CD4-positive, alpha-beta T cell treated with Interleukin-12 subunit alpha and Interleukin-12 subunit beta, for 1 hour (primary cell): ENCODE measurements at places on chromosomes 2 and 18.
A peak's percentile ranks its signal among the peaks of the same experiment; 100 is the strongest.

DNA sequence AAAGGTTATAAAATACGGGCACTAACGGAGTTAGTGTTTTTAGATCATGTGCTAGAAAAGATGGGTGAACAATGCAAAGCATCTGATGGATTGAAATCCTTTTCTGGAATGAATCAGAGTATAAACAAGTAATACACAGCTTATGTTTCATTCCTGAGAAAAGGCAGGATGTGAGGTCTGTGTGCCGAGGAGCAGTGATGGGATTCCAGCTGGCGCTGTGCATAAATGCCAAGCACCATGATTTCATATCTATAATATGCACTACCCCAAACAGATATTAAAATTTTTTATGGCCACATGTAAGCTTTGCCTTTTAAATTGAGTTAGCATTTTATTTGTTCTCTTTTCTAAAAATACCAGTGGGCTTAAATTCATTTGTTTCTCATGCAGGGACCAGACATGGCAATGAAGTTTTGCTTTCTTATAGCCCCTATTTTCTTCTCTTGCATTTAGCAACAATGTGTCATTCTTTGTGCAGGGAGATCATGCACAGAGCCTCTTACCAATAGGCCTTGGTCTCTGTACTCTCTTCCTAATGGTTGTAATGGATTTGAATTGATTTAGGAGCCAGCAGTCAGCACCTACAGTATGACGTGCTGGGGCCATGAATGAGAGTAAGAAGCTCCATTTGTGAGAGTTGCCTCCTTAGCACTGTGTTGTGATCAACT lies 323.9 kb downstream of the SLC8A1 start:
- no peak for DNase-seq

GRCh38 chr2:153770359-153770991 lies 101.2 kb upstream of the GALNT13 start:
- DNase-seq: no peak

DNA sequence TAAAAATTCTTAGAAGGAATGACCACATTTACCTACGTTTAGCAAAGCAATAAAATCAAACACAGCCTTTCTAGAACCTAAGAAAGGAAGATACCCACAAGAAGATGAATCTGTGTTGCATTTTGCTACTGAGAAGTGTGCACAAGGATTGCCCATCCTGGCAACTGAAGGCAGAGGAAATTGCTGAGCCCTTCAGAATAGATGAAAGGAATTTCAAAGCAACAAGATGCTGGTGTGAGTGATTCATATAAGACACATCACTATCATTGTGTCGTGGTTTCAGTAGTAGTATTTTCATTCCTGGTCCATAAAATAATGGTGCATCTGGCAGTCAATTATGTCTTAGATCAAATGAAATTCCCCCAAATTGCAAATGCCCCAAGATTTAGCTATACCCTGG lies 48.4 kb upstream of the ANKRD44 start:
- DNase-seq: no peak

GRCh38 chr2:197102231-197102630 lies 175.7 kb upstream of the PGAP1 start:
- no peak for DNase-seq

- DNase-seq: no peak
Measured at GRCh38 chr2:145652571-145653545, 1132.9 kb upstream of the ZEB2 start.

GRCh38 chr2:138931284-138932256 lies 151.4 kb upstream of the NXPH2 start:
- no peak for DNase-seq

DNA sequence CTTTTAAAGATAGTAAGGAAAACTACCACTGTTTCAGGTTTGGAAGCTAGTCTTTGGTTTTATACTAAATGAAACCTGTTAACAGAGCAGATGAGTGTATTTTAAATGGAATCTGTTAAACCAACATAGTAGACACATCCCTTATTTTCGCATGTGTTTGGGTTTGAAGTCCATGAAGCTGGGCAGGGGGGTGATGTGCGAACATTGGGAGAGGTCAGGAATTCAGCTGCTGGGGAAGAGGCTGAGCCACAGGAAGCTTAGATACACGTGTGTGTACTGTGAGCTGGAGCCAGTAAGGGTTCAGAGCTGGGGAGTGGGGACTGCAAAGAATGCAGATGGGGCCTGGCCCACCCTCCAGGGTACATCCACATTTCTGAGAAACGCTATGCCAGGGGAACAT lies 176.9 kb downstream of the VAPA start:
- no peak for DNase-seq

DNA sequence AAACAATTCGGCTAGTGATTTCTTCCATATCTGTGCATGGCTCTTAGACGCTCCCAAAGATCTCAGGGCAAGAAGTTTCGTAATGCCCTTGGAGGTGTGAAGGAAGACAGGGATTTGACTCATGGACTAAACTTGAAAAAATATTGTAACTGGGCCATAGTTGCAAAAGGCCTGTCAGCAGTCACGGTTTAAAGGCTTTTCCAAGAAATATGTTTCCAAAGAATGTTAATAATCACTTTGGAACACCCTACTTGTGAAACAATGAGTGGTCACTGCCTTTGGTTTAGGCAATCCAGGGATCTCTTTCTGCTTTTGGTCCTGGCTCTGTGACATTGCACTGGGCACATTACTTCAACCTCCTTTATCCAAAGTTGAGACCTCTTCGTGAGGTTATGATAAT lies 102.5 kb upstream of the RASGRP3 start:
- DNase-seq: no peak

GRCh38 chr2:36587556-36587955 lies 10.4 kb downstream of the FEZ2 start:
- no peak for DNase-seq

- peak; percentile 53 for DNase-seq
Measured at GRCh38 chr18:31555971-31556747, 35.5 kb upstream of the TTR start.

DNA sequence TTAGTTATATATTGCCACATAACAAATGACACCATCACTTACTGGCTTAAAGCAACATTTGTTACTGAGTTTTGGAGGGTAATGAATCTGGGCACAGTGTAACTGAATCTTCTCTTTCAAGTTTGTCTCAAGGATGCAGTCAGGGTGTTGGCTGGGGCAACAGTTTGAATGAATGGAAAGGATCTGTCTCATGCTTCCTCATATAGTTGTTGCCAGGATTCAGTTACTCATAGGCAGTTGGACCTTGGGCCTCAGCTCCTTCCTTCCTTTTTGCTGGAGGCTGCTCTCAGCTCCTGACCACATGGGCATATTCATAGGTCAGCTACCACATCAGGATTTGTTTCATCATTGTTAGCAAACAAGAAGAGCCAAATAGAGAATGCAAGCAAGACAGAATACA lies 466.1 kb upstream of the MC4R start:
- no peak for DNase-seq

GRCh38 chr18:43720041-43720440 lies 442.8 kb upstream of the SYT4 start:
- DNase-seq: no peak

DNA sequence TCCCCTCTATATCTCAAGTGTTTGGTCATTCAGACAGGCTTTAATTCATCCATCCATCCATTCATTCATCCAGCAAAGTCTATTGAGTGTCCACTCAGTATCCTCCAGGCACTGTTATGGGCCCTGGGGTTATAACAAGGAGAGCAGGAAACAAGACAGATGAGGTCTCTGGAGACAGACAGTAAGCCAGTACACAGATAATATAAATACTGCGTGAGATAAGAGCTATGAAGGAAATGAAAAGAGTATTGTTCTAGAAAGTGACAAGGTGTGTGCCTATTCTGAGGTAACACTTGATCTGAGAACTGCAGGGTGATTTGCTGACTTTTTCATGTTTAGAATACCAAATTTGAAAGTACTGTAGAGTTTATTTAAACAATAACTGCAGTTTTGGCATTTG lies 98.3 kb downstream of the OSBPL6 start:
- DNase-seq: no peak

DNA sequence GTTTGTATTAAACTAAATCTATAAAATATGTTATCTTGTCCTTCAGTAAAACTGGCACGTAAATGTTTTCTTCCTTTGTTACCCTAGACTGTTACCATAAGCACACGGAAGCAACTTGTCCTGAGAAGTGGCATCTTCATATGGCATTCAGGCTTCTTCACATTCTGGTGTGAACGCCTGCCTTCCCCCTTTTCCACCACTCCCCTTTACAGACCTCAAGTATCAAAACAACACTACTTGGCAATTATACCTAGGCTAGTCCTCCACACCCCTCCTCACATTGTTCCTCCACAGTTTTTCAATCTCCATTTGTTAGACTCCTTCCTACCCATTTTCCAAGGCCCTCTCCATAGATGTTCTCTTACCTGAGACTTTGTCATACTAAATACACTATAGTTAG lies 2.9 kb downstream of the MEX3C start:
- peak; percentile 21 for DNase-seq

- DNase-seq: no peak
Measured at GRCh38 chr18:44883671-44884070, 203.0 kb downstream of the SETBP1 start.

GRCh38 chr2:232022718-232023117 lies 61.2 kb downstream of the DIS3L2 start:
- DNase-seq: no peak

DNA sequence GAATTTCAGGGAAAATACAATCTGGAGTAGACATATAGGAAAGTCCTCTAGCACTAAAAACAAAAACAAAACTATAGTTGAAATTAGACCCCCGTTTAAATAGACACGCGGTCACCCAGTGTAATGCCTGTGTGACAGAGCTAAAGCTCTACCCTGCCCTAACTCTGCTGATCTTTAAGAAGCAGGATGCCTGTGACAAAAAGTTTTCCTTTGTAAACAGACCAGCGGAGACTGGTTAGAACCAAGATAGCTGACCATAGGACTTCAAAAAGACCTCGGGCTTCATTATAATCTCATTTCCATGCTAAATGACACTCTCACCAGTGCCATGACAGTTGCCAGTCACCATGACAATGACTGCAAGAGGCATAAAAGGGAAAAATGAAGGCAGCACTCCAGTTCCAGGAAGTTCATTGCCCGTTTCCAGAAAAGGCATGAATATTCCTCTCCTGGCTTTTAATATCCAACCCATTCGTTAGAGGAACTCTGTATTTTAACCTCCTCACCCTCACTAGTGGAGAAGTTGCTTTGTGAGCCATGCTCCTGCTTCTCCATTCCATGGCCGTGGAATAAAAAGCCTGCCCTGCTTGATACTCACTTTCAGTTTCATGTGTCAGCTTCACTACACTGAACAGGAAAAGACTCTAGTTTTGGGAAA lies 157.2 kb upstream of the COPS8 start:
- DNase-seq: no peak

DNA sequence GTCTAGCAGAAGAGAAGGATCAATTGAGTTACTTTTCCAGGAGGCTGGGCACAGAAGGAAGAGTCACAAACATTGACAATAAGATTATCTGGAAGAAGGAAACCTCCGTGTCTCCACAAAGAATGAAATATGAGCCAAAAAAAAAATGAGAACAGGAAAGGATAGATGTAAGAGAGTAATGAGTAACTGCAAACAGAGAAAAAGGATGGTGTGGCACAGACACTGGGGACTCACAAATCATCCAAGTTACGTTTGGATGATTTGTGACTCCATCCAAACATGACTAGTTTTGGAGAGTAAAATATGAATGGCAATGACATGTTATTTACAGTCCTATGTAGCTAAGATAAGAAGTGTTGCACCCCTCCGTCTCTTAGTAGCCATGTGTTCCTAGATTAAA lies 42.8 kb upstream of the MAP2 start:
- DNase-seq: no peak

GRCh38 chr2:155310589-155310988 lies 612.1 kb downstream of the KCNJ3 start:
- DNase-seq: no peak

- no peak for DNase-seq
Measured at GRCh38 chr2:226228080-226228479, 571.5 kb downstream of the IRS1 start.

GRCh38 chr2:196431957-196432356 lies 207.6 kb upstream of the CCDC150 start:
- DNase-seq: no peak

GRCh38 chr2:28435814-28436351 lies 43.2 kb downstream of the FOSL2 start:
- no peak for DNase-seq

DNA sequence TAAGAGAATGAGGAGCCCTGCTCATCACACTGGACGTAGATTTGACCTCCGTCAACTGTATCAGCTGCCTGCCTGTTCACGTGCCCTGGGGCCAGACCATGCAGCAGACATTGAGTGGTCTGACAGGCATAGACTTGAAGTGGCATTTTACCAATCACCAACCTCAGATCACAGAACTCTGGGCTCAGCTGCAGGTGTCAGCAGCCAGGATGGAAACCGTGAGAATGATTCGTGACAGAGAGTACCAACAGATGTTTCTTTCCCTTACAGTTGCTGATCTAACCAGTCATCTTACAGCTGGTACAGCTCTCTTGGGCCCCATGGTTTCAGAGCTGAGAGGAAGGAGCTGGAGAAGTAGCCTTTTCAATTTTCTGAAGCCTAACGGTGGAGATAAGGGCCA lies 148.9 kb downstream of the EN1 start:
- no peak for DNase-seq

- no peak for DNase-seq
Measured at GRCh38 chr2:106108351-106108750, 85.8 kb downstream of the UXS1 start.

DNA sequence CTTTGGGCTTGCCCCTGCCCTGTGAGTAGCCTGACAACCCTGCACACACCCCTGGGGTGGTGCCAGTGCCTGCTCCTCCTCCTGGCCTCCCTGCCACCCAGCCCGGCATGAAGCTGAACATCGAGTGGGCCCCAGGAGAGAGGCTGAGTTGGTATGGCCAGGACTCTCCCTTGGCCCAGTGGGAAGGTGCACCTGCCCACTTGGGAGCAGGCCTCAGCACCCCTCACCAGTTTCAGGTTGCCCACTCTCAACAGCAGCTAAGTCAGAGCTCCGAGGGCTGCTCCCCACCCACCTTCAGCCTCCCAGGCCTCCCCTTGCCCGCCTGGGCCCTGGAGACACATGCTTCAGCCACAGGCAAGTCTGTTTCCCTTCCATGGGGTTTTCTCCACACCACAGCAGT lies 203.1 kb downstream of the KLHL29 start:
- no peak for DNase-seq

- no peak for DNase-seq
Measured at GRCh38 chr2:35973737-35974132, 381.8 kb upstream of the CRIM1 start.

GRCh38 chr2:72539071-72539552 lies 286.7 kb downstream of the EXOC6B start:
- DNase-seq: no peak

DNA sequence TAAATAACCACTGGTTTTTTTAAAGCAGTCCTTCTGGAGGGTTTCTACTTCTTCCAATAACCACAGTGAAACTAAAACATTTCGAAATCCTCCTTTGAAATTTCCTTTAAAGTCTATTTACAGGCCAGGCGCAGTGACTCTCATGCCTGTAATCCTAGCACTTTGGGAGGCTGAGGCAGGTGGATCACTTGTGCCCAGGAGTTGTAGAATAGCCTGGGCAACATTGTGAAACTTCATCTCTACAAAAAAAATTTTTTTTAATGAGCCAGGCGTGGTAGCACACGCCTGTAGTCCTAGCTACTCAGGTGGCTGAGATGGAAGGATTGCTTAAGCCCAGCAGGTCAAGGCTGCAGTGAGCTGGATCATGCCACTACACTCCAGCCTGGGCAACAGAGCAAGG lies 15.2 kb downstream of the KIDINS220 start:
- DNase-seq: no peak
